Fibroblast of lung (primary cell): ENCODE measurements at places on chromosomes 3 and 15.
A peak's percentile ranks its signal among the peaks of the same experiment; 100 is the strongest.

DNA sequence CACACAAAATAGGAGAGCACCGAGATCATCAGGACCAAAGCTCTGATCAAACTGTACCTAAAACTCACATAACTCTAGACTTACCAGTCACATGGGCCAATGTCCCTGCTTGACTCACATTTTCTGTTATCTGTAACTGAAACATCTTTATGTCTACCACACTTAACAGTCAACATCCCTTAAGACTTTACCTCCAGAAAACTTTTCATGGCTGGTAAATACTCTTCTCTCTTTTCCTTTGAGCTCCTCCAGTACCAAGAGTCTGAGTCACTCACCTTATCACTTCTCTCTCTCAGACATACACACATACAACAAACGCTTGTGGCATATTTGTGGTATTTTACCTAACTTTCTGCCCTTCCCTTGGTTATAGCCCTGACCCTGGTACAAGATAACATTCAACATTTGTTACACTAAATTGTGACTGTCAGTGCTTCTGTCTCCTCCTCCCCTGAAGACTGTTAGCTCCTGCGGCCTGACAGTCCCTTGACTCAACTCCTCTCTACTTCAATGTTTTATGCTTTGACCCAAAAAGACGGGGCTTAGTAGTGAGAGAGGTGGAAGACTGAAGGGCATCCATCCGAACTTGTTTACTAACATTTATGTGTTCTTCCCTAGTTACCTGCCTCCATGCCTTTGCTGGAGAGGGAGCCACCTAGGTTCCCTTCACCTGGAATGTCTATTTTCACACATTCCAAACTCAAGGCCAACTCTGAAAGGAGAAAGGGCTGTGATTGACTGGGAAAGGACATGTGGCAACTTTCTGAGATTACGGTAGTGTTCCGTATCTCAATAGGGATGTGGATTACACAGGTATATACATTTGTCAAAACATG is 3.7 kb upstream of the EFHB start:
- no peak overlapping the region for H3K27ac ChIP-seq
- no peaks in the 10 kb centered on the region for H3K4me1 ChIP-seq
- DNase-seq, result peak; percentile 86

DNA sequence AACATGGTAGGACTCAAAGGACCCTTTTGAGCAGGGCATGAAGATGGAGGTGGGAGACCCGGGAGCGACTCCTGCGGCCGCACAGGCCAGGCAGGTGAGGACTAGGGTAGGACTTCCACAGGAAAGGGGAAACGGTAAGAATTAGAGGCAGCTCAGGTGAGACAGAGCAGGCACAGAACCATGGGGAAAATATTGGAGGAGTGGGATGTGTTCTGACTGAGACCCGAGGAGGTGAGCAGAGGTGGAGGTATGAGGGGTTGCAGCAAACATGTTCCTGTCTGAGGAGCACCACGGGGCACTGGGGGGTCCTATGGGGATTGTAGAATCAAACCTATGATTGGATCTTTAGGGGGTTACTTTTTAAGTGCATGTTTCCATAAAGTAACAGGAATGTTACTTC is 1.4 kb upstream of the ISG20 start:
- H3K4me1 ChIP-seq, result peaks cover 11% of the 10 kb centered on the region
- no peak overlapping the region for H3K4me3 ChIP-seq
- peak overlapping the region; percentile 96 for H3K27ac ChIP-seq
- no peak for DNase-seq

DNA sequence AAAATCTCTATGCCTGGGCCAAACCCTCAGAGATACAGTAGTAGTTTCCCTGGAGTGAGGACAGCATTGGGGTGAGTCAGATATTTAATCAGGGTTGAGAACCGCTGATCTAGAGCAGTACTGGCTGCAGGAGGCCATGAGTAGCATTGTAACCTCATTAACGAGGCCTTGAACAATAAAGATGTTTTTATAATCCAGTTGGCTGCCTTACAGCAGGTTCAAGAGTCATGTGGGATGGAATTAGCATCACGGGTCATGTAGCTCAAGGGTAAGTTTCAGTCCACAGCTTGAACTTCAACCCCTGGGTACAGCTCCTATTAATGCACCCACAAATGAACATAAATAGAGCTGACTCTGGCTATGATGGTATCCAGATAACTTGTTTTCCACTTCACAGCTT is 5.1 kb downstream of the HPS3 start:
- no peaks in the 10 kb centered on the region for H3K36me3 ChIP-seq
- H3K27me3 ChIP-seq, result no peaks in the 10 kb centered on the region
- peak; percentile 14 for DNase-seq
- H3K4me3 ChIP-seq, result no peak overlapping the region

- no peak overlapping the region for H3K4me3 ChIP-seq
- H3K4me1 ChIP-seq, result no peaks in the 10 kb centered on the region
- no peak overlapping the region for H3K27ac ChIP-seq
- no peaks in the 10 kb centered on the region for H3K36me3 ChIP-seq
- no peaks in the 10 kb centered on the region for H3K27me3 ChIP-seq
Observed at GRCh38 chr15:92159481-92159880, 234.2 kb upstream of the ST8SIA2 start.
